ENCODE measurements at places on chromosomes 1 and 21.
A peak's percentile ranks its signal among the peaks of the same experiment; 100 is the strongest.

GRCh38 chr1:230797942-230798365 lies 50.8 kb downstream of the CAPN9 start:
- H3K36me3 ChIP-seq = no peaks in the 10 kb centered on the region
- H3K27ac ChIP-seq = no peak overlapping the region
- no peak overlapping the region for H3K4me3 ChIP-seq
- H3K4me1 ChIP-seq = no peaks in the 10 kb centered on the region
- H3K27me3 ChIP-seq = no peaks in the 10 kb centered on the region

GRCh38 chr21:28421716-28422524 lies 570.8 kb downstream of the LTN1 start:
- H3K4me1 ChIP-seq = no peaks in the 10 kb centered on the region
- DNase-seq = no peak
- H3K27me3 ChIP-seq = no peaks in the 10 kb centered on the region
- no peak overlapping the region for H3K27ac ChIP-seq
- H3K36me3 ChIP-seq = no peaks in the 10 kb centered on the region
- H3K4me3 ChIP-seq = no peak overlapping the region

GRCh38 chr1:220690140-220691052 lies at the start of gene C1orf115:
Gene C1orf115 (plus strand): TSS chr1:220690363. CDS start chr1:220690403, 40 bp downstream.
- peak; percentile 87 for DNase-seq
- H3K4me1 ChIP-seq = peaks cover 3% of the 10 kb centered on the region
- no peaks in the 10 kb centered on the region for H3K36me3 ChIP-seq
- peaks cover 7% of the 10 kb centered on the region for H3K27me3 ChIP-seq
- no peak within 1 kb of the TSS for H3K27ac ChIP-seq

- H3K4me3 ChIP-seq = no peak overlapping the region
- H3K36me3 ChIP-seq = no peaks in the 10 kb centered on the region
- DNase-seq = no peak
- H3K4me1 ChIP-seq = no peaks in the 10 kb centered on the region
- no peaks in the 10 kb centered on the region for H3K27me3 ChIP-seq
Measured at GRCh38 chr1:170318141-170318540, 172.4 kb downstream of the NTMT2 start.

GRCh38 chr1:2974701-2975301 lies 46.5 kb upstream of the ACTRT2 start:
- no peak overlapping the region for H3K4me3 ChIP-seq
- H3K4me1 ChIP-seq = no peaks in the 10 kb centered on the region
- no peak overlapping the region for H3K27ac ChIP-seq
- DNase-seq = no peak

GRCh38 chr1:203121186-203122015 lies 6.1 kb upstream of the ADORA1 start:
- no peaks in the 10 kb centered on the region for H3K36me3 ChIP-seq
- no peak overlapping the region for H3K4me3 ChIP-seq
- H3K27me3 ChIP-seq = peaks cover 32% of the 10 kb centered on the region
- no peak for DNase-seq

- no peaks in the 10 kb centered on the region for H3K27me3 ChIP-seq
- H3K36me3 ChIP-seq = no peaks in the 10 kb centered on the region
- peaks cover 27% of the 10 kb centered on the region for H3K4me1 ChIP-seq
- H3K27ac ChIP-seq = peak overlapping the region; percentile 51
- H3K4me3 ChIP-seq = no peak overlapping the region
Measured at GRCh38 chr1:82455342-82455741, 654.6 kb downstream of the ADGRL2 start.

GRCh38 chr1:12376236-12377045 lies 146.6 kb downstream of the VPS13D start:
- DNase-seq = no peak
- no peak overlapping the region for H3K27ac ChIP-seq
- no peak overlapping the region for H3K4me3 ChIP-seq
- H3K36me3 ChIP-seq = no peaks in the 10 kb centered on the region
- no peaks in the 10 kb centered on the region for H3K4me1 ChIP-seq
- no peaks in the 10 kb centered on the region for H3K27me3 ChIP-seq

Data from MM.1S (cell line).